ENCODE measurements at places on chromosomes 11 and 22. TPM values are rescaled to one million over a fixed set of nuclear protein-coding genes. Genes with fewer than 3 reads are reported as not detected.

FIBIN gene
- total RNA-seq, result not detected

CSNK2A3 gene
- 1.7 TPM for total RNA-seq

SLC22A6 gene
- not detected for total RNA-seq

ENTHD1 gene
- total RNA-seq, result not detected

SLC22A25 gene
- not detected for total RNA-seq

APOBEC3A gene
- total RNA-seq, result not detected

GAS2 gene
- 1.1 TPM for total RNA-seq

JHY gene
- total RNA-seq, result 4.6 TPM

CD3D gene
- total RNA-seq, result not detected

DNA sequence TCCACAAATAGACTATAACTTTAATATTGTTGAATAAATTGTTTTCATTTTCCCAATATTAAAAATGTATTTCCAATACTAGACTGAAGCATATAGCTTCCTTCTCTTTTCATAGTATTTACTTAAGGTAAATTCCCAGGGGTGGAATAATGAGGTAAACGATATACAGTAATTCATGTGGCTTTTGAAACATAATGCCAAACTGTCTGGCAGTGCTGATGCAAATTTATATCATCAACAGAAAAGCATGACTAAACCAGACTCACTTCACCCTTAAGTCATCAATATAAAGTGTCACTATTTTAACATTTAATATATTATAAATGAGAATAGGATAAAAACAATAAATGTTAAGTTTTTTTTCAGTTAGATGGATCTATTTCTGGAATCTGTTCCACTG is 13.6 kb downstream of the C2CD3 start:
- no peak for DNase-seq

DNA sequence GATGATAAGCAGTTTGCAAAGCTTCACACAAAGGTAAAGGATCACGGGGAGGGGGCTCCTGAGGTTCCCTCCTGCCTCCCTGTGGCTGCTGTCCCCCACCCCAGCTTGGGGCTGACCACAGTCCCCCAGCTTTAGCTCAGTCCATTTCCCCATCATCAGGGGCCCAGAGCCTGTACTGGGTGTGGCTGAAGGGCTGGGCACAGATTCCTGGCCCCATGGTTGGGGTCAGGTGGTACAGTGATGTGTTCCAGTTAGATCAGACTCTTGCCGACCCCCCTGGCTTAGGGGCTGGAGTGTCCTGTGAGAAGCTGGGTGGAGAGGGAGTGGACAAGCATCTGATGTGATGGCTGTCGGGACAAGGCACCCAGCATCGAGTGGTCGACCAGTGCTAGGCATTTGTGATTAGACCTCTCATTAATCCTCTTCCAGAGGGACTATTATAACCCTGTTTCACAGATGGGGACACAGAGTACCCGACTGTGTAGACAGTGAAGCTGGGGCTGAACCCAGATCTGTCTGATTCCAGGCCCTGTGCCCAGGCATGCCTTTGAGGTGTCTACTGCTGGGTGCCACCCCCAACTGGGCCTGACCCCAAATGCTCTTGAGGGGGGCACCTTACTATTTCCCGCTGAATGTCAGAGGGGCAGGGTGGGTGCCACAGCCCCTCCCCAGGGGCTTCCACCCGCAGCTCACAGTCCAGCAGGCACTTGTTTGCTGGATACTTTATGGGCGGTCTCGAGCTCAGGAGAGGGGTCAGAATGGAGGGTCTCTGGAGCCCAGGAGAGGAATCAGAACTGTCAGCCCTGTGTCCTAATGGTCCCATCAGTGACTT is 4.3 kb downstream of the SHANK3 start:
- DNase-seq, result no peak

DNA sequence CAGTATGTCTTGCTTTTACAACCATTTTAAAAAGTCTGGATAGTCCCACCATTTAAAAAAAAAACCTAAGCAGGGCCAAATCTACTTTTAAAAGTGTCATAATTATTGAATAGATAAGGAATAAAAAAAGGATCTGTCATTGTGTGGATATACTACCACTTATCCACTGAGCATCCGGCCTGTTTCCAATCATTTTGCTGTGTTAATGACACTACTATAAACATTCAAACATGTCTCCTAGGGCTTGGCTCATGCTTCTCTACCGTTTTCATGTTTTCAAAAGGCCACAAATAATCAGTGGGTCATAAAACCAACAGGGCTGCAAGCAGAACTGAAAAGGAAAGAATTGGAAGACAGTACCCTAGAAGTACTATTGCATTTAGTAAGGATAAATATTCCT is 12.5 kb upstream of the C22orf39 start:
- DNase-seq, result no peak

DNA sequence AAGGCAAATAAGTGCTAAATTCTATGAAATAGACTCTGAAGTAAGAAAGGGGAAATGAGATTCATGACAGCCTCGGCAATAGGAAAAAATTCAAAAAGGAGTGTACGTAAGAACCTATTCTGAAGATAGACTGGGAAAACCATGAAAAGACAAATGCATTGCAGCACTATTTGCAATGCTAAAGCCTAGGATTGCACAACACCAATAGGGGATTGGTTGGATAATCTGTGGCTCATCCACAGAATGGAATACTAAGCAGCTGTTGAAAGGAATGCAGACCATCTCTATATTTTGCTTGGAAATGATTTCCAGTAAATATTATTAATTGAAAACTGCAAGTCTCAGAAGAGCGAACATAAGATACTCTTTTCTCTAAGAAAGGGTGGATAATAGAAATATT is 91.7 kb upstream of the CLMP start:
- no peak for DNase-seq

- DNase-seq, result peak; percentile 43
Measured at GRCh38 chr11:36150986-36151385, 138.2 kb downstream of the COMMD9 start.

DNA sequence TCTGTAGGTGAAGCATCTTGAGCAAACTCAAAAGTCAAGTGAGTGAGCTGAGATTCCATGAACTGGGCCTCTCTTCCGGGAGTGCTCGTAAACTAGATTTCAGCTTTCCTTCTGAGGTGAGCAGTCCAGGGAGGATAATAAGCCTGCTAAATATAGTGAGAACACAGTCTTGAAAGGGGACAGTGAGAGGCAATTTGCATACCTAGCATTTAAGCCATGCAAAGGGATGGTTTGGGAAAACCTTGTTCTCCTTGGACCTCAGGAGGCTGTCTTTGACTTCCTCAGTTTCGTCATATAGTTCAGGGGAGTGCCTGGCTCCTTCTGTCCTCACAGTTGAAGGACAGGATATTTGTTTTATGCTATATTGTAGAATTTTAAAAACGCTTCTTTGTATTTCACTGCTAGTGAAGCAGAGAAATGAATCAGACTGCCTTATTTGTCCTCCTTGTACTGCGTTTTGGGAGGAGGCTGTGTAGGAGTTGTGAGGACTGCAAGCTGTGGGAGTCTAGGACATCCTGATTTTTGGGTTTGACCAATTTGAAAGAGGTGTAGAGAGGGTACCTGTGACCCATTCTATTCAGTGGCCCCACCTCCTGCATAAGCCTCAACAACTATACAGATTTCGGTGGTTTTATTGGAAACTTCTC is 11.0 kb upstream of the SORL1-AS1 start:
- DNase-seq, result no peak

- DNase-seq, result no peak
Measured at GRCh38 chr22:24380220-24380904, 47.0 kb upstream of the ADORA2A start.

- peak; percentile 8 for DNase-seq
Measured at GRCh38 chr11:61149624-61150615, 11.3 kb downstream of the VPS37C start.

DNA sequence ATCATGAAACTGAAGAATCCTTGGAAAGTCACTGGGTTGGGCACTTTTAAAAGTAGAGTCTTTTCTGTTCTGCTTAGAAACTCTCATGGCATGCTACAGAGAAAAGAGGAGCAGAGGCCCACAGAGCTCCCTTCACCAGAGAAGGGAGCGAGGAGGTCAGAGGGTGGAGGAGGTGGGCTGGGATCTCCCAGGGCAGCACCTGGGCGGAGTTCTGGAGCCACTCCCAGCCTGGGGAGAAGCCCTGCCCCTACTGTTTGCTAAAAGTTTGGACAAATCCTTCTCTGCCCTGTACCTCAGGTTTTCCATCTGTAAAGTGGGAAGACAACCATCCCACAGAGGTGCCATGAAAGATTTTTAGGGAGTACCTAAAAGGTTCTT is 299.1 kb downstream of the KIRREL3 start:
- DNase-seq, result no peak

DNA sequence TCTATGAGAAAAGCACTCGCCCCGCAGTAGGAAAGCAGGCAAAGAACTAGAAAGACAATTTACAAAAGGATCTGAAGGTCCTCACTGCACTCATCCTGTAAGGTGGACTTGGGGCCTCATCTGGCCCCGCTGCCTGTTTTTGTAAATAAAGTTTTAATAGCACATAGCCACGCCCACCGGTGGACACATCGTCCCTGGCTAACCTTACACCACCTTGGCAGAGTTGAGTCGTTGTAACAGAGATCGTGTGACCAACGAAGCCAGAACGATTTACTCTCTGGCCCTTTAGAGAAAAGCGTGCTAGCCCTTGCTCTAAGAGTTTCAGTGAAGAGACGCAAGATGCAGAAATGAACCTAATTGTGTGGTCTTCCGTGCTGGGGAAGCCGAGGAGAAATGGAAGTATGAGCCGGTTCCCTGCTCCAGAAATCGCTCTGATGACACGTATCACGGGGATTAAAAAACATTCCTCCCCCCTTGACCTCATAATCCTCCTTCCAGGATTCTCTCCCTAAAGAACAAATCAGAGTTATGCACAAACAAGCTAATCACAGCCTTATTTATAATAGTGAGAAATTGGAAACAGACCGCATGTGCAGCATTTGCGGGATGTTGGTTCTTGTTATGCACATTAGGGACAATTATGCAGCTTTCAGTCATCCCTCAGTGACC is 80.1 kb downstream of the CDKN1C start:
- DNase-seq, result no peak

- DNase-seq, result peak; percentile 17
Measured at GRCh38 chr11:70297341-70297740, 26.9 kb downstream of the PPFIA1 start.

DNA sequence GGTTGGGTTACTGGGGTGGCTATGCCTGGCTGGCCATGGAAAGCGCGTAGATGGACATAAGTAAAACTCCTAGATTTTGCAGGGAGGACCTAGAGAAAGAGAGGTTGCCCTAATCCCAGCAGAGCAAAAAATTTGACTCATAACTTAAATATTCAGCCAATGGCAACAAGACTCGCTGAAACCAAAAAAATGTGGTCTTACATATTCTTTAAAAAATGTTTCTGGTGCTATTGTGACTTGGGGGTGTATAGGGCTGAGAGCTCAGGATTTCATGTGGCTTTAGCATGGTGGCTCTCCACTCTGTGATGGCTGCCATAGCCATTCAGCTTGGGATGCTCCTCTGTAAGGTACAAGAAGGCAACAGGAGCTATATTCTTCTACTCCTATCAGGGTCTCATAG is 27.2 kb upstream of the PDGFD start:
- no peak for DNase-seq

DNA sequence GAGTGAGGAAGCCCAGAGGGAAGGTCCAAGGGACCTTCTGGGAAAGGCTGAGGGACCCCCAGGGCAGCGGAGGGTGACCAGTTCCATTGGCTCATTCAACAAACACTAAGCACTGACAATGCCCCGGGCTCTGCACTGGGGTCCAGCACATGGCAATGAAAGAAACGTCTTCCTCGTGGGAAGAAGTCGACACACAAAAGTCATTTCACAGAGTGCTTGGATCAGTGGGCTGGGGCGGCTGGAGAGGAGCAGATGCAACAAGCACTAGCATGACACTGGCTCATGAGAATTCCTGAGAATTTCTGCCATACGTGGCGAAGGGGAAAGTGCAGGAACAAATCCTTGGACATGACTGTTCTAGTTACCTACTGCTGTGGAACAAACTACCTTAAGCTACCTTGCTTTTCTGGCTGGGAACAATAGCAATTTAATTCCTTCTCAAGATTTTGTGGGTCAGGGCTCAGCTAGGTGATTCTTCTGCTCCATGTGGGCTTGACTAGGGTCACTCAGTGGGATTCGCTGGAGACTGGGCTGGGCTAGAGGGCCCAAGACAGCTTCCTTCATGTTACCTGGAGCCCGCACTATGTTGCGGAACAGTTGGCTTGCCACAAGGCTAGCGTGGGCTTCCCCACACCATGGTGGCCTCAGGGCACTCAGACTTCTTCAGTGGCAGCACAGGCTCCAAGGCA is 6.9 kb upstream of the STIP1 start:
- no peak for DNase-seq

- no peak for DNase-seq
Measured at GRCh38 chr22:45975164-45976161, 1.5 kb downstream of the WNT7B start.

DNA sequence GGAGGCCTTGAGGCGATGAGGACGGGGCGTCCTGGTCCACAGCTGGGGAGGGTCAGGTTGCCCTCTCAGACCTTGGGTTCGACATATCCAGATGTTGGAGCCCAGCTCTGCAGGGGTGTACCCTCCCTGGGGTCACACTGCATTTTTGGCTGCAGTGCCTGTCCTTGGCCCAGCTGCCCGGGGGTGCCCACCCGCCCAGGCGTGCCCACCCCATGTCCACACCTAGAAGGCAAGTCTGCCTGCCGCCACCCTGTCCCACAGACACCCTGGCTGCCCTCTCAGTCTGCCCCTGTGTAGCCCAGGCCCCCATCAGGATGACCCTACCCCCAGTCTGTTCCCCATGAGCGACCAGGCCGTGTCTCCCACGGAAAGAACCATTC is 3.0 kb downstream of the LSP1 start:
- no peak for DNase-seq

DNA sequence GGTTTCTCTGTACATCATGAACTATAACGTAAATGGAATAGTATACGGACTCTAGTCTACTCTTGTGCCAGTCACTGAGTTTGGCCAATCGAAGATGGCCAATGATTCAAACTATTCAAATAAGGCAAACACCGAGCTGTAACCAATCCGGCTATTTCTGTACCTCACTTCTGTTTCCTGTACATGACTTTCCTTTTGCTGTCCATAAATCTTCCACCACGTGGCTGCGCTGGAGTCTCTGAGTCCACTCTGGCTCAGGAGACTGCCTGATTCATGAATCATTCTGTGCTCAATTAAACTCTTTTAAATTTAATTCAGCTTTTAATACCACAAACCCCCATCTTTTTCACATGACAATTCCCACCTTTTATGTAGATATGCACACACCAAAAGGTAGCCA is 1.5 kb upstream of the JAML start:
- DNase-seq, result peak; percentile 38

- DNase-seq, result peak; percentile 71
Measured at GRCh38 chr11:131756479-131757110, 386.2 kb downstream of the NTM start.

DNA sequence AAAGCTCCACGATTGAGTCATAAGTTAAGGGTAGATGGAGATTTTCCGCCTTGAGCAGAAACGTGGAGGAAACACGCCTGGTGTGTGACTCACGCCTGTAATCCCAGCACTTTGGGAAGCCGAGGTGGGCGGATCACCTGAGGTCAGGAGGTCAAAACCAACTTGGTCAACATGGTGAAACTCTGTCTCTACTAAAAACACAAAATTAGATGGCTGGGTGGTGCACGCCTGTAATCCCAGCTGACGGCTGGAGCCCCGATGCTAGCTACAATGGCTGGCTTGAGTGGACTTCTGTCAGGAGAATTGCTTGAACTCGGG is 17.3 kb upstream of the DGCR8 start:
- DNase-seq, result peak; percentile 91

Measured in RPMI7951 (cell line).